ENCODE measurements at places on chromosomes 13 and 19.

DNA sequence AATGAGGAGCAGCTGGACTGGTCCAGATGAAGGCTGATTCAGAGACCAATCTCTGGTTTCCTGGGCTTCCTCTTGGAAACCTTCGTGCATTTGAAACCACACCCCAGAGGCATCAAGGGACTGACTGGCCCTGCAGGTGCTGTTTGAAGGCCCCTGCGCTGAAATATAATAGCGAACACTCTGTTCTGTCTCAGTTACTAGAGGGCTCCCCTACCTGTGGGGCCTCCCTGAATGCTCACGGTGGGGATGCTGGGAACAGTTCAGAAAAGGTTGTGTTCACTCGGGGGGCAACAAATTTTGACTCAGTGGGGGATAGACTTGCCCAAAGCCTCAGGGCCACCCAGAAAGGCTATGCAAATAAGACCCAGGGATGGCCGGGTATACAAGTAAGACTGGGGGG lies 6.4 kb downstream of the CCDC8 start:
- no peak for DNase-seq

DNA sequence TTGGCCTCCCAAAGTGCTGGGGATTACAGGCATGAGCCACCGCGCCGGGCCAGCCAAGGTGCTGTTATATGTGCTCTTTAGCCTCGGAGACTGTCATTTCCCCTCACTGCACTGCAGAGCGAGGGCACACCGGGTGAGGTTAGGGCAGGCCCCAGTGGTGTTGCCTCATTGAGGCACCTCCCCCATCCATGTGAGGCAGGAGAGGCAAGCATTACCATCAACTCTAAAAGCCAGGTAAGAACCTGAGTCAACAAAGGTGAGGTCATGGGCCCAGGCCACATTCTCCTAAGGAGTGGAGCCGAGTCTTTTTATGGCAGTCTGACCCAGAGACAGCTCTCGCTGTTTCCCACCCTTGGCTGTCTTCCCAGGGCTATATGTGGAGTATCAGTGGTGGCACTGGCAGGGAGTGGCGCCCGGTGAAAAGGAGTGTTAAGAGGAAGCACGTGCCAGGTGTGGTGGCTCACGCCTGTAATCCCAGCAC lies 10.9 kb downstream of the B3GNT8 start:
- DNase-seq: no peak

DNA sequence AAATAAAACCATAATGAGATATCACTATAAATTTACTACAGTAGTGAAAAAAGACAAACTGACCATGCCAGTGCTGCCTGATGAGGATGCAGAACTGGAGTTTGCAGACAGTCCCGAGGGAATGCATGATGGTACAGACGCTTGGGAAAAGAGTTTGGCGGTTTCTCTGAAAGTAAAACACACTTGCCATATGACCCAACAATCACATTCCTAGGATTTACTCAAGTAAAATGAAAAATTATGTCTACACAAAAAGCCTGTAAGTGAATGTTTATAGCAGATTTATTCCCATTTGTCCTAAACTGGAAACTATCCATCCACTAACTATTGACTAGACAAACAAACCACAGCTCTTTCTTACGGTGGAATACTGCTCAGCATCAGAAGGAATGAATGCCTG lies 271.0 kb downstream of the DNAJC15 start:
- no peak for DNase-seq

- peak; percentile 38 for DNase-seq
Measured at GRCh38 chr19:54133312-54133956, 4.1 kb upstream of the CNOT3 start.

DNA sequence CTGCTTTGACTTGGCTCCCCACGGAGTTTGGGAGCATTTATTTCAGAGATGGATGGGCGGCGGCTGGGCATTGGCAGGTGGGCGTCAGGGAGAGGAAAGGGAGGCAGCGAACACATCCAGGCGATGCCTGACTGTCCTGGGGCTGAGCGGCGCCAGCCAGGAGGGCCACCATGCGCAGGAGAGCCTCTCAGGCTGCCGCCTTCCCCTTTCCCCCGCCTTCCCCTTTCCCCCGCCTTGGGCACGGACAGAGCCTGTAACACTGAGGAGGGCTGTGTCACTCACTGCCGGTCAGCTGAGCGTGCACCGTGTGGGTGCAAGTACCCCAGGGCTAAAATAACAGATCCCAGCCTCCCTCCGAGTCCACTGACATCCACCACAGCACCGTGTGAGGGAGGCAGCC lies 11.4 kb downstream of the MCF2L start:
- DNase-seq: peak; percentile 54

DNA sequence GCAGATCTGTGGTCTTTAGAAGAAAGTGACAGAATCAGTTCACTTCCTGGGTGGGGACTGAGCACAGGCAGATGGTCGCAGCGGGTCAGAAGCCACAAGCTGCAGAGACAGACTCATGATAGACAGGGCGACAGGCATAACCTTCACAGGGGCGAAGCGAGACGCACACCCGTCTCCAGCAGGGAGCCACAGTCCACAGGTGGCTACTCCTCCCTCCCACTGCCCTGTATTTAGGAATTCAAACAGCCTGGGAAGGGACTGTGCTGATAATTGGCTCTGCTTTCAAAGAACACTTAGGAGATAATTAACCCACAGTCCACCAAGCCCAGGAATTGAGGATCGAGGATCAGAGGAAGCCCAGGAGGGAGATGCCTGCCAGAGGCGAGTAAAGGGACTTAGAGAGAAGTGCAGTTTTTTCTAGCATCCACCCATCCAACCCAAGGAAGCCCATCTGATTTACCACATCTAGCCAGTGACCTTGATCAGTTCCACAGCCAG lies 23.2 kb downstream of the RFX2 start:
- DNase-seq: no peak

- DNase-seq: no peak
Measured at GRCh38 chr19:50713556-50714236, 5.9 kb downstream of the SHANK1 start.

GRCh38 chr19:39813264-39813993 lies 20.5 kb downstream of the DYRK1B start:
- DNase-seq: no peak

DNA sequence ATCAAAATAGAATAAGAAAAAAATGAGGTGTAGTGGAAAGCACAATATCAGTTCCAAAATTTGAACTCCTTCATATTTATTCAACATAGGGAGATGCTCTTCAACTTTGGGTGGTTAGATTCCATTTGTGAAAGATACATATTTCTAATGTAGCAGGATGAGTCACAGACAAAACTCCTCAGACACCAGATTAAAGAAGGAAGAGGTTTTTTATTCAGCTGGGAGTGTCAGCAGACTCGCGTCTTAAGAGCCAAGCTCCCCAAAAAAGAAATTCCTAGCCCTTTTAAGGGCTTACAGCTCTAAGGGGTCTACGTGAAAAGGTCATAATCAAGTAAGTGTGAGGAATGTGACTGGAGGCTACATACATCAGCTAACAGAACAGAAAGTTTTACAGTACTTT lies 6.8 kb upstream of the ZNF765 start:
- DNase-seq: no peak

- DNase-seq: no peak
Measured at GRCh38 chr13:30738526-30739236, 3.3 kb downstream of the ALOX5AP start.

DNA sequence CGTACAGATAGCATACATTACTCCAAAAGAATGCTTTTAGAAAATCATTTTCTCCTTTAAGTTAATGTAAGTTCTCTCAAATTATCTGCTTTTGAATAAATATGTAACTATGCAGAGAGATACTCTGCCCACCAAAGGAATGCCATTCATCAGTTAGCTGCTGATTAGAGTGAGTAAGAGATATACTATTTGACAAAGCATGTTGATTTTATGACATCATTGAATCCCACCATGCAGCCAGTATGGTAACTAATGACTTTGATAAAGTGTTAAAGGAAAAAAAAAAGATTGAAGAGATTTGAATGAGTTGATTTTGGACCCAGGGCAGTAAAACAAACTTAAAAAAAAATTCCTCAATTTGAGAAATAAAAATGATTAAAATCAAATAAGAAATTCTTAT lies 521.5 kb downstream of the SLITRK6 start:
- no peak for DNase-seq

DNA sequence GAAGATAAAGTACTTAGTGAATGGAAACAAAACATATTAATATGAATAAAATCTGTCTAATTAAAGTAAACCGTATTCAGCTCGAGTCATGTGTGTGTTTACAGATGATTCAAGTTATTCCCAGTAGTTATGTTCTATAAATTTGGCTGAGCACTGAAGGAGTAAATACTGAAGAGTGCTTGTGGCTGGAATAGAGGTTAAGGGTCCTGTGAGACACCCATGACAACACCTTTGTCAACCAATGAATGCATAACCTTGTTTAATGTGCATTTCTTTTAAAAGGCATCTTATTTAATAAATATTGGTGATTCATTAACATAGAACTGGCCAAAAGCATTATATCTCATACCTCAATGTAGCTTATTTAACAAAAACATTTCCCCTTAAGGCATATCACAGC lies 577.8 kb upstream of the SLITRK5 start:
- DNase-seq: no peak

All from Ammon's horn (tissue), 1 donor.